ENCODE measurements at places on chromosomes 3 and 15.
A peak's percentile ranks its signal among the peaks of the same experiment; 100 is the strongest.

GRCh38 chr3:175948041-175948440 lies 1088.9 kb downstream of the NAALADL2 start:
- no peak for DNase-seq

GRCh38 chr3:73787620-73788019 lies 162.9 kb upstream of the PDZRN3 start:
- no peak for DNase-seq

DNA sequence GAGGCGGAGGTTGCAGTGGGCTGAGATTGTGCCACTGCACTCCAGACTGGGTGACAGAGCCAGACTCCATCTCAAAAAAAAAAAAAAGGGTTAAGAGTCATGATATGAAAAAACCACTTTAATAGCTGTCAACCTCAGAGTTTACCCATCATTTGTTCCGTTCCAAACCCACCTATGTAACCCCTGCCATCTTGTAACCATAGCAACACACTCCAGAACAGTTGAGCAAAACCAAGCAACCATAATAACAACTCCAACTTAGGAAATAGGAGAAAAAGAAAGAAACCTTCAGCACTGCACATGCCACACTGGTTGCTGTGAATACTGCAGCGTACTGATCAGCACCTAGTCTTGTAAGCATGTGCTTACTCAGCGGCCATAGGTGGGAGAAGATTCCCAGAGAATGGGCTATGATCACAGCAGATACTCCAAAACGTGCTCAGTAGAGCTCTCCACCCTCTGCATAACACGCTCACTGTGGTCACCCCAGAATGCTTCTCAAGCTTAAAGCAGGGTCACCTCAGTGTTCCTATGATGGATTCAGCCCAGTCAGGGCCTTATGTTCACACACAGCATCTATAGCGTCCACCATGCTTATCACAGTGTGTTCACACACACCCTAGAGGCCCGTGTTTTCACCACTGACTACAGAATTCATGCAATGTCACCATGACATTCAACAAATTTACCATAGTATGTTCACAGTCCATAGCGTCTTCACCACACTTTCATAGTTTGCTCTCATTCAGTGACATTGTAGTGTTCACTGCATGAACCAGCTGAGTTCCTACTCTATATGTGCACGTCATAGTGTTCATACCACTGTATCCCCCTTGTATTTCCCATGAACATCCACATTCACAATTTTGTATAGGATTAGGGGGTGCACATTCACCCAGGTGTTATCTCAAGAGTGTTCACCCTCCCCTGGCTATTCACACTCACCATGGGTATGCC lies 6.5 kb upstream of the CILP start:
- no peak for DNase-seq

- DNase-seq, result no peak
Measured at GRCh38 chr15:36399276-36399675, 180.2 kb upstream of the CDIN1 start.

DNA sequence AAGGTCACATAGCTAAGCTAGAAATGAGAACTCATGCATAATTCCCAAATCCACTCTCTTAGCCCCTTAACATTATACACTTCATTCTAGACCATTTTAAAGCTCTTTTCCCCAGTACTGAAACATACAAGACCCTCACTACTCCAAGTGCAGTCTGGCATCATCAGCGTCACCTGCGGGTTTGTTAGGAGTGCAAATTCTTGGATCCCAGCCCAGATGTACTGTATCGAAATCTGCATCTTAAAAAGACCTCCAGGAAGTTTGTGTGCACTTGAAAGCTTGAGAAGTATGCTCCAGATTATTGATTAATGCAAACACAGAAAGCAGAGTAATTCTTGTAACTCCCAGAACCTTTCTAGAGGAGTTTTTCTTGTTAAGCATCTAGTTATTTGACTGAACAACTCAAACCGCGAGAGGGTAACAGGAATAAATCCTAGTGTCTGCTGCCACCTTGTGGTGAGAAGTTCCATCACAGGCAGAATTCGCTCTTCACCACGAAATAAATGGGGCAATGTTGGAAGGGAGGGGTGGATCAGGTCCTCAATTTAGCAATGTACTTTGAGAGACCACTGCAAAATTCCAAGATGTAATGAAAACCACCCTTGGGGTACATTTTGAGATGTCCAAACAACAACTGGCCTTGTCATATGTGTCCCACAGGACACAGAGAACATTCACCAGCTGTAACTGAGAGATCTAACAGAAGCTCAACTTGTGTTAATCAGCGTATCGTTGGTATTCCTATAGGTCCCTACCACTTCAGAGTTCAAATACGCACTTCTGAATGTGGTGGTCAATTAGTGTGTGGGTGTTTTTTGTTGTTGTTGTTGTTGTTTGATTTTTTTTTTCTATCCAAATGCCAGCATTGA lies 583 bp upstream of the C3orf49 start:
- DNase-seq, result peak; percentile 26

GRCh38 chr3:59654480-59655417 lies 604.9 kb upstream of the CFAP20DC start:
- DNase-seq, result no peak

DNA sequence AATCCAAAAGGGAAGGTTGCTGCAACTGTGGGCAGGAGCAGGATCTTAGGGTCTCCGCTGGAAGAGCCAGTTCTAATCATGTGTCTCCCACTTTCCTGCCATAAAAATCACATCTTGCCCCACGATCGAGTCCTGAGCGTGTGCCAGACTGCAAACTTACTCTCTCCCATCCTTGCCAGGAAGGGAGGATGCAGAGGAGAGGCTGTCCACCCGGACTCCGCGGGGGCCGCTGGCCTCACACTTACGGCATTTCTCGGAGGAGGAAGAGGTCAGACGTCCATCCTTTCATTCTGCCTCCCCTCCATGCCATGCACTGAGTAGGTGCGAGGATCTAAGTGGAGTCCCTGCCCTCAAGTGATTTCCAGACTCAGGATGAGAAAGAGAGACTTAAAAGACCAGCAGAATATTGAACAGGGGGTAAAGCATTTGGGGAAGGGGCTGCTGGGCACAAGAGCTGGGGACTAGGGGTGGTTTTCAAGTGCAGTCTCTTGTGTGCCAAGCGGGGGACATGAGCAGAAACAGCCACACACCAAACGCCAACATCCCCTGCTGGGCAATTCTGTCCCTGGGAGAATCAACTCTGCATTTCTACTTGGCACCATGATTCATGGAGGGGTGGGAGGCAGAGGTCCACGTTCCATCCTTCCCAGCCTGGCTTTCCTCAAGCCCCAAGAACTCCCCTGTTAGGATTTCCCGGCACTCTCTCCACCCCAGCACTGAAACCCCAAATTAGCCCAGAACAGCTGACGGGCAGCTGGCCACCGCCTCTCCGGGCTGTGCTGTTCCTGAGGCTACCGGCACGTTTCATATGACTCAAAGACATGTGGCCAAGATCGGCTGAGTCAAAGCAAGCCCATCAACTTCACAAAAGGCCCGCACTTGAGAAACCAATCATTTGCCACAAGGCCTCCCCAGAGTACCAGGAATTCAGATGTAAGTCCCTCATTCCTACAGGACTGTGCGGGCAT lies 11.6 kb downstream of the OXTR start:
- DNase-seq, result no peak

- no peak for DNase-seq
Measured at GRCh38 chr3:10437272-10437994, 68.0 kb downstream of the ATP2B2 start.

DNA sequence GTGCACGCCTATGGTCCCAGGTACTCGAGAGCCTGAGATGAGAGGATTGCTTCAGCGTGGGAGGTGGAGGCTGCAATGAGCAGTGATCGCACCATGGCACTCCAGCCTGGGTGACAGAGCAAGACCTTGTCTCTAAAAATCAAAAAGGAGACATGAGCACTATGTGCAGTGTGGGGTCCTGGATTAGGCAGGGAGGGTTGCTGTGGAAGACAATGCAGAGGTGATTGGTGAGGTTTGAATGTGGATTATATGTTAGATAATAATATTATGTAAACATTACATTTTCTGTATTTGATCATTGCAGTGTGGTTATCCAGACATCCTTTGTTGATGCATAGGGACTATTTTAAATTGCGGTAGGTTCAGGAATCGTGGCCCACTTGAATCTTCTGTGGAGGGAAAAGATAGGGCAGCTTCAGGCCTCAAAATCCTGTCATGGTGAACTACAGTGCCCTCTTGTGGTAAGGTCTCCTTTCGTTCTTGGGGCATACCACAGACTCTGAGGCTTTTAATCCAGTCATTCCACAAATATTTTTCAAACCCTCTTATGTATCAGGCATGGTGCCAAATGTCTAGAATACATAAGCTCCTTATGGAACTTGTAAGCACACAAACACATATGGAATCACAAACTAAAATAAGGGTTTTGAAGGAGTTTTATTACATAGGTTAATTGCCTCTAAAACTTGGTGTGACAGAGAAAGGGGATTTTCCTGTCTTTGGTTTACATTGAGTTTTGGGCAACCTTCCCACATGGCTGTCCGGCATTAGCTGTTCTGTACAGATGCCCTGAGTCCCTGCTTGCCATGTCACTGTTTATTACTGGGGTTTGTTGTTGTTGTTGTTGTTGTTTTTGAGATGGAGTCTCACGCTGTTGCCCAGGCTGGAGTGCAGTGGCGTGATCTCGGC lies 37.7 kb downstream of the GPD1L start:
- DNase-seq, result peak; percentile 43

GRCh38 chr3:120196333-120196732 lies 88.7 kb downstream of the GPR156 start:
- DNase-seq, result no peak

- peak; percentile 49 for DNase-seq
Measured at GRCh38 chr3:152574461-152575079, 260.4 kb upstream of the P2RY1 start.

- peak; percentile 80 for DNase-seq
Measured at GRCh38 chr15:63080634-63081250, 38.2 kb downstream of the TPM1 start.

GRCh38 chr3:128237348-128238183 lies 84.3 kb downstream of the EEFSEC start:
- DNase-seq, result no peak

GRCh38 chr15:99788156-99788555 lies 54.9 kb upstream of the LYSMD4 start:
- no peak for DNase-seq

- DNase-seq, result no peak
Measured at GRCh38 chr15:96416934-96417759, 86.6 kb downstream of the NR2F2 start.

- no peak for DNase-seq
Measured at GRCh38 chr3:37041546-37042195, 48.4 kb downstream of the MLH1 start.

- DNase-seq, result no peak
Measured at GRCh38 chr15:69610858-69611257, 158.2 kb downstream of the RPLP1 start.
